ENCODE measurements at places on chromosomes 13 and 19. TPM values are rescaled to one million over a fixed set of nuclear protein-coding genes. Genes with fewer than 3 reads are reported as not detected.

- no peak for DNase-seq
- no peak overlapping the region for H3K4me3 ChIP-seq
- no peak overlapping the region for H3K27ac ChIP-seq
- H3K36me3 ChIP-seq = no peaks in the 10 kb centered on the region
Observed at GRCh38 chr13:29587645-29588044, 7.8 kb downstream of the SLC7A1 start.

GRCh38 chr19:2582984-2583956 lies 107.3 kb downstream of the GADD45B start:
- DNase-seq = no peak
- peaks cover 11% of the 10 kb centered on the region for H3K4me1 ChIP-seq
- H3K4me3 ChIP-seq = no peak overlapping the region
- no peak overlapping the region for H3K27ac ChIP-seq
- peaks cover 5% of the 10 kb centered on the region for H3K27me3 ChIP-seq
- H3K36me3 ChIP-seq = no peaks in the 10 kb centered on the region

- no peak overlapping the region for H3K4me3 ChIP-seq
- no peaks in the 10 kb centered on the region for H3K4me1 ChIP-seq
- no peak overlapping the region for H3K27ac ChIP-seq
- no peaks in the 10 kb centered on the region for H3K27me3 ChIP-seq
Observed at GRCh38 chr19:30029721-30030510, 87.9 kb downstream of the URI1 start.

The ZNF850 gene
- 32.1 TPM for total RNA-seq

The ATP4A gene
- not detected for total RNA-seq

The HAUS5 gene
- total RNA-seq = 12.4 TPM

The CPAMD8 gene
- 36.8 TPM for total RNA-seq

The FSD1 gene
- 48.3 TPM for total RNA-seq

Data from neural progenitor cell (in vitro differentiated cells).